ENCODE measurements at places on chromosomes 12 and 14.

GRCh38 chr12:47165934-47166333, 86.2 kb upstream of the AMIGO2 start:
- no peak for DNase-seq

DNA sequence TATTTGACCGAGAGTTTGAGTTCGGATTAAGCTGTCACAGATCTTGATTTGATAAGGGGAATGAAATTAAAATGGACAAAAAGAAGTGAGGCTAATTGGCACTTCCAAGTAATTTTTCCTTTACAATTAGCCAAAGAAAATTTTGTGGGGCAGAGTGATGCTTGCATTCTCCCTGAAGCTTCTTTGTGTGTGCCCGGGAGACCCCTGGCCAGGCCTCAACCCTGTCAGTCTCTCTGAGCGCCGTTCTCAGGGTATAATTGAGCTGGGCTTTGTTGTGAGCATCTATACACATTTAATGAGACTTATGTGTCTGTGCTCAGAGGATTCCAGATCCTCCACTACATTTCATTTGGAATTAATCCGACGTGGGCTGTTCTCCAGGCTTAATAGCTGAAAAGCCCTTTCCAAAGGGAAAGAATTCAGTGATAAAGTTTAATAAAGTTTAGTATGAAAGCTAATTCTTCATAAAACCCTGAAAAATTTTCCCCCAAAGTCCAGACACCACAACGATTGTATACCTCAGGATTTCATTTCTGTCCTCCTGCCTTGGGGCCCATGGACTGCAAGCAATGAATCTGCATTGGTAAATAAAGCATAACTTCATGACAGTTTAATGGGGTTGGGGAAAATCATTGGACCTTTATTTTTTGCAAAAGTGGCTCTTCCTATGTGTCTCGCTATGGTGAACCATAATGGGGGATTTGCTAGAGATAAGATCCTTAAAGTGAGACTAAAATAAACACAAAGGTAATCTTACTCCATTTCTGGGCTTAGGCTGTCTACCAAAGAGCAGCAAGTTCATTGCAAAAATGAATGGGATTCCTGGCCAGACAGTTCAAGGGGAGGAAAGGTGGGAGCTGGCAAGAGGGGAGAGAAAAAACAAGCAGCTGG, 292.6 kb downstream of the C12orf75 start:
- no peak for DNase-seq

- no peak for DNase-seq
These were observed 394.2 kb downstream of the SOX5 start for GRCh38 chr12:23555180-23555824.

DNA sequence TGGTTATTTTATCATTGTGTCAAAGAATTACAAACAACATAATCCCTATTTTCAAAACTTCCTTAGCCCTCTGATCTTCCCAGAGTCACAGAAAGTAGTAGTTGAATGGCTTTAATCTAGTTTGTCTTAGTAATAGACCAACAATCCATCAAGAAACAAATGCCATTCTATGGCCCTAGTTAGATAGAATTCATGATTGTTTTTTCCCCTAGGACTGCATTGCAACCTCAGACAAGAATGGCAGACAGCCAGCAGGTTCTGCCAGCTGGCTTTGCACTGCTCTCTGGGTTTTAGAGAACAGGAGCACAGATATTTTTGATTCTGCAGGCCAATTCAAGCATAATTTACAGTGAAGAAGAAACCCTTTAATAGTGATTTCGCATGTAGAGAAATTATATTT, 33.8 kb downstream of the SYT1 start:
- peak; percentile 44 for DNase-seq

- no peak for DNase-seq
These were observed 61.0 kb downstream of the CPM start for GRCh38 chr12:68871921-68872320.

- DNase-seq: no peak
These were observed 517.3 kb downstream of the MED13L start for GRCh38 chr12:115760231-115760630.

DNA sequence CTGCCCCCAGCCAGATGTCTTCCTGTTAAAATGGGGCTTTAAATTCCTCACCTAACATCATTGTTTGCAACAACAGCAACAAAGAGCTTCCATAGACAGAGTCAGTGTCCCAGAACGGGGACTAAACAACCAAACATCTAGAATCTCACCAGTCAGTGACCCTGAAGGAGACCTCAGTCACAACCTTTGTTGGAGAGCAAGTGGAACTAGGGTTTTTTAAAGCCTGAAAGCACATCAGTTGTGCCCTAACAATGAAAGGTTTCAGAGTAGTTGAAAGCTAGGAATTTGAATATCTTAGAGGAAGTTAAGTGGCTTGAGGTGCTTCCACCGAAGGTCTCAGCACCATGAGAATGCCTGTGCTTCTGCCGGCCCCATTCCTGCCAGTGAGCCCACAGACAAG, 5.0 kb upstream of the ALDH2 start:
- no peak for DNase-seq

DNA sequence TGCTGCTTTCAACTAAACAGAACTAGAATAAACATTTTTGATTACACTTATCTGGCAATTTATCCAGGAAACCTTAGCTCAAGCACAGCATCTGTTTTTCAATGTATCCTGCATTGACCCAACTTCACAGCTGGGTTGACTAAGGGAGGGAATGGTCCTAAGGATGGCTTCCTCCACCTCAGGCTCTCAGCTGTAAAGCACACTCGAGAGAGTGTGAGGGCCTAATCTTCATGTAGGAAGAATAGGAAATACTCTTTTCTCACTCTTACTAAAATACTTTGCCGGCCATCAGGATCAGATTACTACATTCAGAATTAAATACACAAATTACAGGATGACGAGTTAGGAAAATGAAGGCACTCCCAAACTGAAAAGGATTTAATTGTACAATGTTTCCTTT, 7.2 kb downstream of the SETD3 start:
- DNase-seq: no peak

GRCh38 chr14:66247662-66248193, 238.4 kb upstream of the CCDC196 start:
- no peak for DNase-seq

DNA sequence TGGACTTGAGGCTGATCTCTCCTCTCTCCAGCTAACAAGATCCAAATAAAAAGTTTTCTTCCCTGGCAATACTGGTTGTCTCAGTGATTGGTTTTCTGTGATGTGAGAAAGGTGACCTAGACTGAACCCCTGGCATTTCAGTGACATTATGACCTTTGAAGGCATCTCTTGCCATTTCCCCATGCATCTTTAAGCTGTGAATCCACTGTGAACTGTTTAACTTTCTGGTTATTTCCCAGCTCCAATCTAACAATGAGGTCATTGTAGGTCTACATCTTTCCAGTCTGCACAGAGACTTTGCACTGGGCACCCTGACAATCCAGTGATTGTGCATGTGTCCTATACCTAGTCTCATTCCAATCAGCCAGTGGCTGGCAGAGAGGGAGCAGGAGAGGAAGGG, 155.9 kb upstream of the NUDT4 start:
- no peak for DNase-seq

- DNase-seq: no peak
These were observed 453.9 kb upstream of the MGAT4C start for GRCh38 chr12:86710109-86710508.

DNA sequence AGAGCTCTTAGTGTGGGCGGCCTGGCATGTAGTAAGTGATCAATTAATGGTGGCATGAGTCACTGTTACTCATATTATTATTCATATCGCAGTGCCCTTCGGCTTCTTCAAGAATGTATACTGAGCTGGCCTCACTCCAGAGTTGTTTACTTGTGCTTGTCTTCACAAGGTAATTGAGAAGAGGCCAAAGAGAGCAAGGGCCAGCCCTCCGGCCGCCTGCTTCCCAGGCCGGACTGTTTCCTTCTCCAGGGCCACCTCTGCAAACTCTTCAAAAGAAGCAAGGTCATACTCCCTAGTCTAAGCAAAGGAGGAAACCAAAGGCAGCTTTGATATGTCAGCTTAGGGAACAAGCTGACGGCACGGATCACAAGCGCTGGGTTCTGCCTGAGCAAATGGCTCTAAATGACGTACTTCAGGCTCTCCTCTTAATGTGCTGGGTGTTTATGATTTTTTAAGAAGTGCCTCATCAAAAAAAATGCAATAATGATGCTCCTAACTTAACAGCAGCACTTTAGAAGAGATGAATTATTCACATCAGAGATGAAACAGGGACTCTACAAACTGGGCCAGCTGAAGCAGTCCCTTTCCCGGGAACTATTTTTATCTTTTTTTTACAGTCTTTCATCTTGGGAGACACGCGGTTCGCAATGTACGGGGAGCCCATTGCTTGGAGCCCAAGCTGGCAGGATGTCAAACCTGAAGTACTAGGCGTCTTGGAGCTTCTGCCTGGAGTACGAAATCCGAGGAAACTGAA, 65.6 kb upstream of the DLK1 start:
- DNase-seq: peak; percentile 46

GRCh38 chr12:28026701-28027100, 54.2 kb upstream of the PTHLH start:
- DNase-seq: no peak

DNA sequence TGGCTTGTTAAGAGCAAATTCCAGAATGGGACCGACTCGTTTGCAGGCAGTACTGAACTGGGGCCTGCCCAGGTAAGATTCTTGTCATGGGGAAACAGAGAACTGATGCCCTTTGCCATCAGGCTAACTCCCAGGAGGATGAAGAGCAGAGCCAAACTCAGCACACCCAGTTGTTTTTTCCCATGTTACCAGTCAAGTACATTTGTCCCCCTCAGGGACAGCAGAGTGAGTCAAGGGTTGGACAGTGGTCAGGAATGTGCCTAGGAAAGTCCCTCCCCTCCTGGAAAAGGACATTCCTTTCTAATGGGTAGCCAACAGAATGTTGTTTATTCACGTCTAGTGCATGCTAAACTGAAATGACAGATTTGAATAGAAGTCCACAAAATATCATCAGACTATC, 1.6 kb downstream of the ART4 start:
- DNase-seq: no peak

DNA sequence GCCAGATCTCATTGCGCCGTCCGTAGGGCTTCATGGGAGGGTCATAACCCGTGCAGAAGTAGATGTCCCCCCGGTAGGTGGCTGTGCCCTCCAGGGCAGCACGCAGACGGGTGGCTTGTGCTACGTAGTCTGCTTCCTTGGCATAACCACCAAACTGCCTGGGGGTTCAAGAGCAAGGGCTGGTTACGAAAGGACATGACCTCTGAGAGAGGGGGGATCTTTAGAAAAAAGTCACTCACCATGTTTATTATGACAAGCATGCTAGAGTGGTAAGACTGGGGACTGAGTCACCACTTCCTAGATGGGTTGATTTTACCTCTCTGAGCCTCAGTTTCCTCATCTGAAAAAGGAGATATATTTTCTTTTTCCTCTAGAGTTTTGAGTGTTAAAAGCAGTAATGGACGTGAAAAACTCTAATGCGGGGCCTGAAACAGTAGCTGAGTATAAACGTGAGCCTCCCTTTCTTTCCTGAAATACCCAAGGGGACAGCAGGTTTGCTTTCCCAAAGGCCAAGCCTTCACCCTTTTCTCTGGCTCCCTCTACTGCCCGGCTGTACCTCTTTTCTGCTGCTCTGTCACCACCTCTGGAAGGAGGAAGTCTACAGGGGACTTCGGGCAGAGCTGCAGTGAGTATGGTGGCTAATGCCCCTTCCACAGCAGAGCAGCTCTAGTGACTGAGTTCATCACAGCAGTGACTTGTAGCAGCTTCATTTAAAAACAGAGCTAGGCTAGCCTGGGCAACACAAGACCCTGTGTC, 23.5 kb upstream of the GPRC5D start:
- DNase-seq: no peak

DNA sequence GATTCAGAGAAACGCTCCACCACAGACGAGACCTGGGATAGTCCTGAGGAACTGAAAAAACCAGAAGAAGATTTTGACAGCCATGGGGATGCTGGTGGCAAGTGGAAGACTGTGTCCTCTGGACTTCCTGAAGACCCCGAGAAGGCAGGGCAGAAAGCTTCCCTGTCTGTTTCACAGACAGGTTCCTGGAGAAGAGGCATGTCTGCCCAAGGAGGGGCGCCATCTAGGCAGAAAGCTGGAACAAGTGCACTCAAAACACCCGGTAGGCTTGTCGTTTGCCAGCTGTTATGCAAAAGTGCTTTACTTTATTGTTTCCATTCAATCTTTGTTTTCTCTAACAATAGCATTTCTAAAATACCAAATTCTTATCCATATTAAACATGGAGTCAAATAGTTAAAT, 287.3 kb downstream of the NAV3 start:
- DNase-seq: no peak

DNA sequence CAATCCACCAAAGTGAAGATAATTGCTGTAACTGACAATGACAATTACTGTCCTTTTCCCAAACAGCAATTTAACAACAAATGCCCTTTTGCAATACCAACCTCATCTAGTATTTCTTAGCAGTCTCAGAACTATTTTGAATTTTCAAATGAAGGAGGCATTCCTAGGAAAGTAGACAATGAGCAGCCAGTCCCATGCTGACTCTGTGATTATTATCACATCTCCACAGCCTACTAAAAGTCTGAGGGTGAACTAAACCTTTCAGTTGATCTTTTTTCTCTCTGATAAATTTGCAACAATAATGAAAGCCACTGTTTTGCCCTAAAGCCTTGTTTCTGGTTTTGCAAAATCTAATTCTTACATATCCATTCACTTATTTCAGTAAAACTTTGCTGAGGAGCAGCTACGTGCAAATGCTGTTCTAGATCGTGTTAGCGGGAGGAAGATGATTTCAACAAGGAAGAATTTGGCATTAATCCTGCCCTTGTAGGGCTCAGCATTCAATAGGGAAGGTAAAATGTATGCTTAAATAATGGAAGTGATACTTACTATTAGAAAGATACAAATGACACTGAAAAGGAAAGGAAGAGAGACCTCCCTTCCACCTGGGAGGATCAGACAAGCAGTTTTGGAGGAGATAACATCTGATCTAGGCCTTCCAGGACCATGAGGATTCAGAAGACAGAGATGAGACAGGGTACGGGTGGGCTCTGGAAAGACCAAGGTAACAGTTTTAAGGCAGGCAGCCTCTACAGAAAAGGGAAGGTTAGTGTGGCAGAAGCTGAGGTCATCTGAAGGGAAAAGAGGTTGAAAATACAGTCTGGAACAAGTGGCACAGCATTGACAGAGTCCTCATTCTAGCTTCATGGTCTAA, 47.4 kb downstream of the SLC38A1 start:
- DNase-seq: no peak

DNA sequence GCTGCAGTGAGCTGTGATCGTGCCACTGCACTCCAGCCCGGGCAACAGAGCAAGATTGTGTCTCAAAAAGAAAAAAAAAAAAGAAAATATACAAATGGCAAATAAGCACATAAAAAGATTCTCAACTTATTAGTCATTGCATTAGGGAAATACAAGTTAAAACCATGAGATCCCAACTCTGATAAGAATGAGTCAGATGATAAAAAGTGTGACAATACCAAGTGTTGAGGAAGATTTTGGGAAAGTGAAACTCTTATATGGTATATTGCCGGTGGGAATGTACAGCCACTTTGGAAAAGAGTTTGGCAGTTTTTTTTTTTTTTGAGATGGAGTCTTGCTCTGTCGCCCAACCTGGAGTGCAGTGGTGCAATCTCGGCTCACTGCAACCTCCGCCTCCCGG, 7.6 kb upstream of the PRPF40B start:
- no peak for DNase-seq

- no peak for DNase-seq
These were observed 77.5 kb upstream of the ATP2A2 start for GRCh38 chr12:110203546-110203945.
